ENCODE measurements at places on chromosomes 4 and X. TPM values are rescaled to one million over a fixed set of nuclear protein-coding genes. Genes with fewer than 3 reads are reported as not detected.

Gene KIAA1210
- not detected for total RNA-seq

Gene PF4V1
- not detected for total RNA-seq

Gene STBD1
- total RNA-seq = 1.9 TPM

Gene GAB1
- total RNA-seq = 10.1 TPM

Gene NDST3
- 8.3 TPM for total RNA-seq

Gene XKRX
- total RNA-seq = under 0.01 TPM

Gene SSX3
- total RNA-seq = not detected

Gene MMRN1
- 3,426 TPM for total RNA-seq

Gene EPGN
- not detected for total RNA-seq

Gene MSX1
- 2.1 TPM for total RNA-seq

Gene TENM3
- total RNA-seq = 10.3 TPM

Gene EIF2S3
- 254 TPM for total RNA-seq

Gene KIT
- 1.2 TPM for total RNA-seq

Gene MAGED4
- 33.4 TPM for total RNA-seq

Gene SMIM10L2A
- total RNA-seq = 1.6 TPM

Gene NEIL3
- 2.3 TPM for total RNA-seq

Gene IQCM
- not detected for total RNA-seq

Gene SLAIN2
- total RNA-seq = 14.8 TPM

Gene ACE2
- not detected for total RNA-seq

Gene RTL9
- total RNA-seq = not detected

Gene VEGFD
- total RNA-seq = 0.26 TPM

Gene IRS4
- under 0.01 TPM for total RNA-seq

Gene ZXDA
- 12.8 TPM for total RNA-seq

All from dermis microvascular lymphatic vessel endothelial cell (primary cell).